B cell (primary cell): ENCODE measurements at places on chromosomes 5 and 9. TPM values are rescaled to one million over a fixed set of nuclear protein-coding genes. Genes with fewer than 3 reads are reported as not detected.
A peak's percentile ranks its signal among the peaks of the same experiment; 100 is the strongest.

DNA sequence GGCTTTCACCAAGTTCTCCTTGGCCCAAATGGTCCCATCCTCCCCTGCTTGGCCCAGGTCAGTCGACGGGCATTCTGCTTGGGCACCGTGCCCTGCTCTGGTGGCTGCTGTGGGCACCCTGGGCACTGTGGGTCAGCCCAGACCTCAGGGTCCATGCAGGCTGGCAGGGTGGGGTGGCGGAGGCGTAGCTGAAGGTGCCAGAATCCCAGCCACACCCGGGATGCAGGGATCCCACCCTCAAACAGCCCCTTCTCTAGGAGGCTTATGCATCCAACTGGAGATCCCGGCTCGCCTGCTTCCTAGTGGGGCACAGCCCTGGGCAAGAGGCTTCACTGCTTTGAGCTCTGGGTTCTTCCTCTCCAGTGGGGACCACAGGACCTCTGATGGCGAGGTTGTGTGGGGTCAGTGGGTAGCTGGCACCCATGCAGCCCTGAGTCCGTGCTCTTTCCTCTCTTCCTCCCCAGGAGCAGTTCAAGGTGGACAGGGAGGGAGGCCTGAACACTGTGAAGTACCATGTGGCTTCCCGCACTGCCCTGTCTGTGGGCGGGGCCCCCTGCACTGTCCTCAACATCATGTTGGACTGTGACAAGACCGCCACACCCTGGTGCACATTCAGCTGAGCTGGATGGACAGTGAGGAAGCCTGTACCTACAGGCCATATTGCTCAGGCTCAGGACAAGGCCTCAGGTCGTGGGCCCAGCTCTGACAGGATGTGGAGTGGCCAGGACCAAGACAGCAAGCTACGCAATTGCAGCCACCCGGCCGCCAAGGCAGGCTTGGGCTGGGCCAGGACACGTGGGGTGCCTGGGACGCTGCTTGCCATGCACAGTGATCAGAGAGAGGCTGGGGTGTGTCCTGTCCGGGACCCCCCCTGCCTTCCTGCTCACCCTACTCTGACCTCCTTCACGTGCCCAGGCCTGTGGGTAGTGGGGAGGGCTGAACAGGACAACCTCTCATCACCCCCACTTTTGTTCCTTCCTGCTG lies 9.4 kb downstream of the B4GALT7 start:
- DNase-seq = no peak

DNA sequence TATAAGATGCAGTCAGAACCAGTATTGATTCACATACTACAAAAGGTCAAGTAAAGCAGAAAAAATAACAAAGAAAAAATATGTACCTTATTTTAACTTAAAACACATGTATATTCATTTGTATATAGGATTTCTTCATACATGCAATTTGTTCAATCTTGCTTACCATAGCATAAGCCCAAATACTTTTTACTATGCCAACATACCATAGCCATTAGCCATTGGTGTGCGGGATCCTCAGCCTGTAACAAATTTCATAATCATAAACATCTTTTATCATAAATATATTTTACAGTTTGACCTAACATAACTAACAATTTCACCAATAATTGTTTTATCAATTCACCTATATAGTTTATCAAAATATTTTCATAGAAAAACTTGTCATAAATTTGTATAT lies 51.1 kb downstream of the MPDZ start:
- DNase-seq = no peak

- DNase-seq = no peak
These were observed 8.0 kb upstream of the SPATA31D1 start for GRCh38 chr9:81980568-81980967.

DNA sequence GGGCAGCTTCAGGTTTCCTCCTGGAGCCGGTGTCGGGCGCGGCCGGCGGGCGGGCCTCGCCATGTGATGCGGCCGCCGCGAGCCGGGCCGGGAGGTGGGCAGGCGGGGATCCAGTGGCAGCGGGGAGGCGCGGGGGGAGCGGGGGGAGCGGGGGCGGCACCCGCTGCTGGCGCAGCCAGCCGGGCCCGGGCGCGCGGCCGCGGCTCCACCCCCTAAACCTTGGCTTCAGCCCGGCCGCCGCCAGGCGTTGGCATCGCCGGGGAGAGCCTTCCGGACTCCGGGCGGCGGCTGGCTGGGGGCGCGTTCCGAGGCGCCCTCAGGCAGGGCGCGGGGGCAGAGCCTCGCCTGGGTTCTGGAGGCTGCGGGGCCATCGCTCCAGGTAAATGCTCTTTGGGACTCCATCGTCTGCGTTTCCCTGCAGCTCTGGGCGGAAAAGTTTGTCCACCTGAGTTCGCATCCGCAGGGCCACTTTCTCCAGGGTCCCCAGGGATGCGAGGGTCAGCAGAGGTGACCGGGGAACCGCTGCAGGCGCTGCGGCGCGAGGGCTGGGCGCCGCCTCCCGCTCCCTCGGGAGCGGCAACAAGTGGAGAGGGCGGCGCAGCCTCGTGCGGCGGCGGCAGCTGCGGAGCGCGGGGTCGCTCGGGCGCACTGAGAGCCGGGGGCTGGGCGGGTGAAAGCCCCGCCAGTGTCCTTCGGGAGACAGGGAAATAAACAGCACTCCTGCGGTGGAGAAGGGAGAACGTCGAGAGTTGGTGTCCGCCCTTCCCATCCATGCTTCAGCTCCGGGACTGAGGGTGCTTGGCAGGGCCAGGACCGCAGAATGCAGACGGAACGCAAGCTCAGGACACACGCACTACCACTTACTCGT lies at the start of gene ARHGEF28:
ARHGEF28 (plus strand) TSS at position 253 of the 868 bp plus-strand sequence. CDS start 58,656 bp downstream, outside the sequence.
- DNase-seq = peak; percentile 7

DNA sequence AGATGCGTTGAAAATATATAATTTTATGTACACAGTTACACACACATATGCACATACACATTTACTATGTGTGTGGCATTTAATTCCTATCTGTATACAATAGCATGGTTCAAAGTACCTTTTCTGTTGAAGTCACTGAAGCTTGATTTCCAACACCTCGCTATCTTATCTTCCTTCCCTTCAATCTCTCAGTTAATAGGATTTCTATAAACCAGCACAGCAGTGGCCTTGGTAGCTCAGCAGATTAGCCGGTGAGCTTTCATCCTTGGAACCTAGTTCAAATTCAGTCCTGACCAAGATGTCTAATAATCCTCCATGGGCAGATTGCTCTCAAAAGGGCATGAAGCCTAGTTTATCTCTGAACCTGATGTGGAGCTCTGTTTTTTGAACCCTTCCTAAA lies 2389.5 kb downstream of the MAT2B start:
- no peak for DNase-seq

DNA sequence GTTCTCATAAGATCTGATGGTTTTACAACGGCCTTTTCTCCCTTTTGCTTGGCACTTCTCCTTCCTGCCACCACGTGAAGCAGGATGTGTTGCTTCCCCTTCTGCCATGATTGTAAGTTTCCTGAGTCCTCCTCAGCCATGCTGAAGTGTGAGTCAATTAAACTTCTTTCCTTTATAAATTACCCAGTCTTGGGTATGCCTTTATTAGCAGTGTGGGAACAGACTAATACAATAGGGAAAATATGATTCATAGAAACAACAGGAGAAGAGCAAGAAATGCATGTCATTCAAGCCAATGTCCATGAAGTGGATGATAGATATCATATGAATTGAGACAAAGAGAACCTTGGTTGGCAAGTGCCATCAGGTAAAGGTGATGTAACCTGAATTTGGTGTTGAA lies 128.3 kb upstream of the HAPLN1 start:
- DNase-seq = no peak

The PCDHA9 gene
- not detected in 2 replicates for polyA plus RNA-seq
